ENCODE measurements at places on chromosomes 1 and 21.
A peak's percentile ranks its signal among the peaks of the same experiment; 100 is the strongest.

- DNase-seq: no peak
These were observed 505.2 kb upstream of the ZRANB2 start for GRCh38 chr1:71586030-71586429.

GRCh38 chr1:169364948-169365347, 2.6 kb downstream of the NME7 start:
- DNase-seq: no peak

GRCh38 chr1:166902279-166902678, 26.2 kb upstream of the TADA1 start:
- DNase-seq: no peak

DNA sequence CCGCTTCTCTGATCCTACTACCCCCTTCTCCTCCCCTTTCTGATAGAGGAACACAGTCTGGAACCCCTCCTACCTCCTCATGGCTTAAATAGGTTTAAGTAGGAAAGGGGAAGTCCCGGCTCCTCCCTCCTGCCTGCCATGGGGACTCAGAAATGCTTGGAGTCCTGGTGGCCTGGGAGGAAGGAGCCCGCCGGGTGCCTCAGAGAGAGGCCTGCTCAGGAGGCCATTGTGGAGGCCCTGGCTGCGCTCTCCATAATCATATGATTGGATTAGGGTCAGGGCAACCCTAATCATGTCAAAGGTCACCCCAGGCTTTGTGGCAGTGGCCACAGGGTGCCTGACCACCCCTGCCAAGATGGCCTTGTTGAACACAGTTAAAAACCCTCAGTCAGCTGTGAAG, 29.0 kb downstream of the WNT3A start:
- DNase-seq: no peak

- peak; percentile 82 for DNase-seq
These were observed 24.8 kb upstream of the ITPKB start for GRCh38 chr1:226763905-226764264.

DNA sequence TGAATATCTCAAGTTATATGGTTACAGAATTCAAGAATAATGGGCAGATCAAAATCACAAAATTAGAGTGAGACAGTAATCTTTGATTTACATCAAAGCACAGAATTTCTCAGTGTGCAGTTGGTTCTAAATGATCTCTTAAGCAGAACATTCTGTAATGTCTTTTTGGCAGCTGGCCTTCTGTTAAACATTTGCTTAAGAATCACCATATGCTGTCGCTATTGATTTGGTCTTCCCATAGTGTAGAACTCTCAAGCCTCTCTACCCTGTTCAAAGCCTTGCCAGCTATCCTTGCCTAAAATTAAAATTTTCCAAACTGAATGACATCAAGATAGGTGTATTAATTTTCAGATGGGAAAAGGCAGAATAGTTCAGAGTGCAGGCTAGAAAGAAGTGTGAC, 38.9 kb upstream of the ERO1B start:
- DNase-seq: no peak

GRCh38 chr21:42193131-42193671, 25.7 kb upstream of the ABCG1 start:
- DNase-seq: peak; percentile 40

DNA sequence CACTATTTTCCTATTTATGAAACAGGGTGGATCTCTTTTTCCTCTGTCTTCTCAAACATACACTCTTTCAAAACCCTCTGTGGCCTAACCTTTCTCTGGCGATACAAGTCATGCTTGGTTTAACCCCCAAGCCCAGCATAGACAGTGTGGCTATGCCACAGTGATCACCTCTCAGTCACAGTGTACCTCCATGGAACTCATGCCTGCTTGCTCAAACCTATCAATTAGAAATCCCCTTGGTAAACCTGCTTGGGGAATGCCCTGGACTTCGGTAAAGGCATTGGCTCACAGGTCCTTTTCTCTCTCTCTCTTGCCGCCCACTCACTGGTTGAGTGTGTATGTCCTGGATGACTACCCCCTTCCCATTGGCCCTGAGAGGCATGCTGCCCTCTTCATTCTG, 147.5 kb downstream of the CYYR1 start:
- no peak for DNase-seq

DNA sequence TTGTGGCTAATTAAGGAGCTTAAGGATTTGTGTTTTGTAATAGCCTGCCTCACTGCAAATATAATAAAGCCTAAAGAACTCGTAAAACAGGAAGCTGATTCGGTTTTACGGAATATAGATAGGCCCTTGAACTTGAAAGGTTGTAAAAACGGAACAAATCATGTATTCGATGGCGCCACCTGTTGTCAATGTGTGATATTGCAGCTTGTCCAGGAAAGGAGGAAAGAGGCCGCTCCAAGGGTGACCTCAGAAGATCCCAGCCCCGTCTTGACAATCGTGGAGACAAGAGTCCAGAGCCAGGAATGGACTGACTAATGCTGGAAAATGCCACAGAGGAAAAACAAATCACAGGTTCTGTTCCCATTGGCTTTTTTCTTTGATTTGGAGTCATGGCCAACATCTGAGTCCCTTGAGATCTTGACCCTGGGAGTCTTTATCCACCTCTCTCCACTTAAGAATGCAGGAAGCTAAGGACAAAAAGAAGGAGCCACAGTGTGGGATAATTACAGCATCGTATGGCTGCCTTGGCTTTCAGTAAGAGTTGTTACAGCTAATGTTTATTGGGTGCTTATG, 7.0 kb upstream of the IGSF21 start:
- DNase-seq: peak; percentile 36

GRCh38 chr1:89201106-89201794, 2.5 kb upstream of the GBP4 start:
- DNase-seq: no peak

All from smooth muscle cell of the brain vasculature (primary cell).